Lung microvascular endothelial cell (primary cell): ENCODE measurements at places on chromosomes 6 and 20.

DNA sequence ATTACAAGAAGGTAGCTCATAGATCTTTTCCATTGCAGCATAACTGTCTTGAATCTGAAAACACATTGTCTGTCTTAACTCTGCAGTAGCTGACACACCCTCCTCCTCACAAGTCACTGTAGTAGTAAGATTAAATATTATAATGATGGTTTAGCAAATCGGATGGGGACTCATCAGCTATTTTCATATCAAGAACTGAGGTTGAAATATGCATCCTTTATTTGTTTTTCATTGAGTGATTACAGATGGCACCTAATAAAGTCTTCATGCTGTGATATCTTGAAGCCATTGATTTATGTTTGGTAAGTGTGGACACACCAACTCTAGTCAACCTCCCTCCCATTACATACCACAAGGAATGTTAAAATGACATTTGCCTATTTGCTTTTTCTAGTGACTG, 267.4 kb upstream of the TAB2 start:
- DNase-seq, result no peak

GRCh38 chr6:124131259-124131658, 327.6 kb downstream of the NKAIN2 start:
- no peak for DNase-seq

DNA sequence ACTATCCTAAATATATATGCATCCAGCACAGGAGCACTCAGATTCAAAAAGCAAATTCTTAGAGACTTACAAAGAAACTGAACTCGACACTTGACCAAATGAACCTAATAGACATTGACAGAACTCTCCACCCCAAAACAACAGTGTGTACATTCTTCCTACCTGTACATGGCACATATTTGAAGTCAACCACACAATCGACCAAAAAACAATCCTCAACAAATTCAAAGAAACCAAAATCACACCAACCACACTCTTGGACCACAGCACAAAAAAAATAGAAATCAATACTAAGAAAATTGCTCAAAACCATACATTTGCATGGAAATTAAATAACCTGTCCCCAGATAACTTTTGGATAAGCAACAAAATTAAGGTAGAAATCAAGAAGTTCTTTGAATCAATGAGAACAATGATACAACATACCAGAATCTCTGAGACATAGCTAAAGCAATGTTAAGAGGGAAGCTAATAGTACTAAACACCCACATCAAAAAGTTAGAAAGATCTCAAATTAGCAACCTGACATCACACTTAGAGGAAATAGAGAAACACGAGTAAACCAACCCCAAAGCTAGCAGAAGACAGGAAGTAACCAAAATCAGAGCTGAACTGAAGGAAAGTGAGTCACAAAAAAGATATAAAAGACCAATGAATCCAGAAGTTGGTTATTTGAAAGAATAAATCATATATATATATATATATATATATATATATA, 12.5 kb upstream of the TREM1 start:
- no peak for DNase-seq

GRCh38 chr6:167786853-167787675, 39.6 kb upstream of the AFDN start:
- DNase-seq, result no peak

DNA sequence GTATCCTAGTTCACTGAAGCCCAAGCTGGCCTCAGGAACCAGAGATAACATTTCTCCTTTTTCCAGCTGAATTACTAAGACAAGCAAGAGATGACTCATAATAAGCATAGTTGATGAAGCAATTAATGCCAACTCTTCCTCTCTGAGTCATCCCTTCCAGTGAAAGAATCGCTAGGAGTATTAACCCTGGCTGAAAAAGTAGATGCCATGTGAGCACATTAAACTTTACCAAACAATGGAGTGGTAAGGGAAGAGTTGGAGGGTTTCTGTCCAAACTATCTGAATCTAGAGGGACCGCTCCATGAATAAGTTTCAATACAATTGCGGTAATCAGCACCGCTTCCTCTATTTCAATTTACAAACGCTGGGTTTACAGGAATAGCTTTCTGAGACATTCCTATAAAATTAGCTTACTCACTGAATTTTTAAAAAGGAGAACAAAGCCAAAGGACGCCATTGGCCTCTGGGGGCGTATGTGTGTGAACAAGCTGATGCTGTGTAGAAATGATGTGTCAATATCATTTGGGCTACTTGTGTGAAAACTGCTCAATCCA, 48.3 kb downstream of the ATXN1 start:
- peak; percentile 74 for DNase-seq

DNA sequence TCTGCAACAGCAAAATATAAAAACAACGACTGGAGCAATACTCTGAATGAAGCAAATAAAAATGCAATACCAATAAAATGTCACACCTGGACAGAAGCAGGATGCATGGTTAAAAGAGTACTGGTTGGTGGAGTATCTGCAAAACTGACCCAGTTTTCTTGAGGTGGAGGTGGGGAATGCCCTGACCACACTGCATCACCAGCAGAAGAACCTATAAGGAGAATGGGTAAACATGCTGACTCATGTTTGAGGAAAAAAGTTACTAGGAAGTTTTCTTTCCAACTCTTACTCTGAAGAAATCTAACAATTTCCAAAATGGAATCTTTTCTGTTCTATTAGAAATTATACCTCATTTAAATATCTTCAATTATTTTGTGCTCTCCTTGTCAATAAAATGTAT, 43.6 kb downstream of the REPS1 start:
- no peak for DNase-seq

GRCh38 chr6:121917834-121918559, 481.5 kb upstream of the HSF2 start:
- DNase-seq, result no peak

- DNase-seq, result no peak
These were observed 113.5 kb downstream of the OTOR start for GRCh38 chr20:16861708-16862107.
